ENCODE measurements at places on chromosomes 7 and 10.
A peak's percentile ranks its signal among the peaks of the same experiment; 100 is the strongest.

GRCh38 chr7:135710417-135711138, 17.4 kb downstream of the SLC13A4 start:
- no peak for DNase-seq

DNA sequence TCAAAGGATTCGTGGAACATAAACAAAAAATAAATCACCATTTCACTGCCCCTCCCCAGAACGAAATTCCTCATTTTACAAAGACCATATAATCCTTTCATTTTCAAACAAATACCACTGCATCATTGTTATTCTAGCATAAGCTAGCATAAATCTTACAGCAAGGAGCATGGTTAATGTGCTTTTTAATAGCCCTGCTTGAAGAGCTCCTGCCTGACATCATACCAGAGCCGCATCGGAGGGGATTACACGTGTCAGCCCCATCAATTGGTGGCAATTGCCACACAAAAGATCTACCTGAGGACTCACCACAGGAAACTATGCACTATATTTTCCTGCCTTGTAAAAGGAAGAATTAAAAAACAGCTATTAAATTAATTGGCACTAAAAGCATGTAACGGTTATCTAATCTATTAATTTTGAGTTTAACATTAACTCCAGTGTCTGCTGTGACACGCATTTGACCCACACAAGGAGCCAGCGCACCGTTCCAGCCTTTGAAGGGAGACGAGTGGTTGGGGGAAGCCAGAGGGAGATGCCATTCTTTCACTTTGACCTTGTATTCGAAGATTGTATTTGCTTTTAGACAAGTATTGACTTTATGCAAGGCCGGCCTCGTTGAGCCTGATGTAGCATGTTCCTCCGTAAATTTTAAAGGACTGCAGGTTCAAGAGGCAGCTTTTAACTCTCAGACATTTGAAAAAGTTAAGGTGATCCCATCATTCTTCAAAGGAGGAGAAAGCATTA, 261.1 kb upstream of the RNF32 start:
- DNase-seq, result no peak

DNA sequence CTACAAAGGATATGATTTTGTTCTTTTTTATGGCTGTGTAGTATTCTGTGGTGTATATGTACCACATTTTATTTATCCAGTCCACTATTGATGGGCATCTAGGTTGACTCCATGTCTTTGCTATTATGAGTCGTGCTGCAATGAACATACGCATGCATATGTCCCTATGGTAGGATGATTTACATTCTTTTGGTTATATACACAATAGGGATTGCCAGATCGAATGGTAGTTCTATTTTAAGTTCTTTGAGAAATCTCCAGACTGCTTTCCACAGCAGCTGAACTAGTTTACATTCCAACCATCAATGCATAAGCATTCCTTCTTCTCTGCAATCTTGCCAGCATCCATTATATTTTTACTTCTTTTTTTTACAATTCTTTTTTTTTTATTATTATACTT, 35.6 kb upstream of the FAM13C start:
- DNase-seq, result no peak

DNA sequence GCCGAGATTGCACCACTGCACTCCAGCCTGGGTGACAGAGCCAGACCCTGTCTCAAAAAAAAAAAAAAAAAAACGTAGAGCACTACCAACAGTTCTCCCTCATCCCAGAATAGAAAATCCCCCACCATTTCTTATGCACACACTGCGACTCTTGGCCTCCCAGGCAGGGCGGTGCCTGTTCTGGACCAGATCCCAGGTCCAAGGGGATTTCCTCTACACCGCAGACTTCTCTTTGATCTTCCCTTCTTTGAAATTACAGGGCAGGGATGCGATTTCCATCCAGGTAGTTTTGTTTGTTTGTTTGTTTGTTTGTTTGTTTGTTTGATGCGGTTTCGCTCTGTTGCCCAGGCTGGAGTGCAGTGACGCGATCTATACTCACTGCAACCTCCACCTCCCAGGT, 91.8 kb downstream of the SEPTIN14 start:
- no peak for DNase-seq

GRCh38 chr10:114239117-114239993, at the start of gene VWA2:
Gene VWA2, plus strand, starts transcription at chr10:114239254. Its CDS starts 9,460 bp downstream, at chr10:114248714.
- no peak for DNase-seq

GRCh38 chr10:70139151-70139996, 6.7 kb upstream of the AIFM2 start:
- DNase-seq, result no peak

DNA sequence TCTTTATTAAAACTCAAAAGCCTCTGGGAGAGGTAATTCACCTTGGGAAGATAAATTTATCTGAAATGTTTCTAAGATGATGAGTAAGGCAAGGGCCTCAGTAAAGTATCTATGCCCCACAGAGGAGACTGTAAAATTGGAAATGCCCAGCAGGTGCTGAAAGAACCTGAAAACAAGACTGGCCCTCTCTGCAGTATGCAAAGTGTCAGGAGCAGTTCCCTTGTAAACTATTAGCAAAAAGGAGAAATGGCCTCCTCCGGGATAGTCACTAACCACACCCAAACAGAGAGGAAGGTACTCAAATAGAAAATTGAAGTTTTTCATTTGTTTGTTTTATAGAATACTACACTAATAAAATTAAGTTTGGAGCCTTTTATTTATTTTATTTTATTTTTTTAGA, 81.2 kb downstream of the FZD1 start:
- DNase-seq, result no peak

- no peak for DNase-seq
Measured at GRCh38 chr7:5661942-5662341, 119.5 kb downstream of the RNF216 start.

GRCh38 chr10:62581351-62581750, 207.2 kb downstream of the ZNF365 start:
- DNase-seq, result no peak

DNA sequence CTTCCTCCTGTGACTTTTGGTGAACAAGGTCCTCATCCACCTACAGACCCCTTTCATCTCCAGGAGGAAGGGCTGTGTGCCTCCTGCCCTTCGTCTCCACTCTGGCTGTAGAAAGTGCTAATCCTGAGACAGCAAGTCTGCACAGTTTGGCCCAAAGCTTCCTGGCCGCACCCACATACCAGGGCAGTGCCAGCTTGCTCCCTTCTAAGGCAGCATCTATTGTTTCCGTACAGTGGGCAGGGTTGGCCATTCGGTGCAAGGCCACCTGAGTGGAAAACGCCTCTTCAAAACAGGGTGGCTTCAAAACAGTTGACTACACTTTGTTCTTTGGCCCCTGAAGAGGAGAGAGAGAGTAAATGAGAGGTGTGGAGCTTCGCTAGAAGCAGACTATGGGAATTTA, 134.1 kb upstream of the KLF14 start:
- no peak for DNase-seq

- DNase-seq, result no peak
Measured at GRCh38 chr7:672891-673290, 53.6 kb upstream of the DNAAF5 start.

DNA sequence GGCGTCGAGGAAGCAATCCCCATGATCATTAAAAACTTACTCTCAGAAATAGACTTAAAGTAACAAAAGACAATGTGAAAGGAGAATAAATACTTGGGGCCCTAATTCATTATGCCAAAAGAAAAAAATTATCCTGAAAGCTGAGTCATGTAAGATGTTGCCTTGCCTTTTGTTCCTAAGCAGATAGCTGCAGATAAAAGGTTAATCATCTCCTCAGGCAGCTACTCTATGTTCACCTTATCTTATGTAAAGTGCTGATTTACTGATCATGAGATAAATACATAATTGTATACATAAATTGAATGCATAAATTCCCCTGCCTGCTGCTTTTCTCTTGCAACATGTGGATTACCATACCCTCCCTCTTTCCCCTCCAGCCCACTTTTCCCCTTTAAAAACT, 28.1 kb upstream of the CREB3L2 start:
- DNase-seq, result no peak

DNA sequence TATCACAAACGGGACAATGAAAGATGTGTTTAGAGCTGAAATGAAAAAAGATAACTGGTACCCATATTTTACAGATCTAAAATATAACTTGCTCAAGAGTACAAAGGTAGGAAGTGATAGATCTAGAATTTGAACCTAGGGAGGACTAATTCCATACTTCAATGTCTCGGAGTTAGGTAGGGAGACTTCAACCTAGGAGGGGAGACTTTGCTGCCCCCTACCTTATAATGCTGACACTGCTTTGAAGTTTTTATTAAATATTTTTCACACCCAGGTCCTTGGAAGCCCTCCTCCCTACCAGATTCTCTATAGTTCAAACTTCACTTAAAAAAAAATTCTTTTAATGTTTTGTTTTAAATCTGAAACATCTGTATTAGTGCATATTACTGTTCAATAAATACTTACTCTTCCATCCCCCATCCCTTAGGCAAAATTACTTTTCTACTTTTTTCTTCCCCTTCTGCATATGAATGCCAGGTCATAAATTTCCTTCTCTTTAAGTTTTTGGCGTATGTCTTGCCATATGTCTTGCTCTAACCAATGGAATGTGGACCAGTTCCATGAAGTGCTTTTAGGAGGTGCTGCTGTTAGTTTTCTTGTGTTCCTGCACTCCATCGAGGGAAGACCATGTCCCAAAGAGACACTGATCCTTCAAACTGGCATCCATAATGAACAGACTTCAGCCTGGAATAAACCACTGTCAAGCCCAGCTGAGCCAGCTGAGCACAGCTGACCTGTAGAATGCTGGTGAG, 57.8 kb downstream of the MICU1 start:
- DNase-seq, result no peak

GRCh38 chr10:8416760-8417159, 362.3 kb downstream of the GATA3 start:
- no peak for DNase-seq

DNA sequence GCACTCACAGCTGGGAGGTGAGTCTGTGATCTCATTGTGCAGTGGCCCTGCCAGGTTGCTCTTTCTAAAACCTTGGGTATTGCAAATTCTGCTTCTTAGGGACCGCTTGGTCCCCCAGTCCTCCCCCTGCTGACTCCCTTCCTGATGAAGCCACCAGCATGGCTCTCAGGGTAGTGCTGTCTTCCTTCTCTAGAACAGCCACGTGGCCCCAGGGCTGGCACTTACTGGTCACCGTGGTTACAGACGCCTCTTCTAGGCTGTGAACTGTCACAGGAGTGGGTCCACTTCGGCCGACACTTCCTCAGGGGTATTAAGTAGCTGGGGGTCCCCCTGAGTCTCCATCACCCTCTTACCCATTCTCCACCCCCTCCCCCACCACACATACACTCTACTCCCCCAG, 2.7 kb upstream of the HTRA1 start:
- DNase-seq, result no peak

DNA sequence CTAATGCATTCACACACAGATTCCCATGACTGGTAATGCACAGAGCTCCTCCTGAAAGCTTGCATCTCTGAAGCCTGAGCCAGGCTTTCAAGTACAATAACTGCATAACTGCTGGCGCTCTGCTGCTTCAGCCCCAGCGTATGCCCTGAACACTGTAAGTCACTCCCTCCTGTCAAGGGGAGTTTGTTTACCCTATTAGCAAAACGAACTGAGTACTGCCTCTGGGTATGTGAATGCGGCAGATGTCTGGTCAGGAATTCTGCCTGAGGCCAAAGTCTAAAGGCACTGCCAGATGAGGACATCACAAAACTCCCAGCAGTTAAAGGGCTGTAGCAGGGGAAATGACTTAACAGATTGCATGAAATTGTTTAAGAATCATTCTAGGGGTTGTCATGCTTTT, 97.7 kb downstream of the NRCAM start:
- peak; percentile 73 for DNase-seq

GRCh38 chr7:52270301-52270700, 765.1 kb upstream of the POM121L12 start:
- DNase-seq, result no peak

- DNase-seq, result no peak
Measured at GRCh38 chr7:27175626-27176523, 1.8 kb upstream of the HOXA10 start.

DNA sequence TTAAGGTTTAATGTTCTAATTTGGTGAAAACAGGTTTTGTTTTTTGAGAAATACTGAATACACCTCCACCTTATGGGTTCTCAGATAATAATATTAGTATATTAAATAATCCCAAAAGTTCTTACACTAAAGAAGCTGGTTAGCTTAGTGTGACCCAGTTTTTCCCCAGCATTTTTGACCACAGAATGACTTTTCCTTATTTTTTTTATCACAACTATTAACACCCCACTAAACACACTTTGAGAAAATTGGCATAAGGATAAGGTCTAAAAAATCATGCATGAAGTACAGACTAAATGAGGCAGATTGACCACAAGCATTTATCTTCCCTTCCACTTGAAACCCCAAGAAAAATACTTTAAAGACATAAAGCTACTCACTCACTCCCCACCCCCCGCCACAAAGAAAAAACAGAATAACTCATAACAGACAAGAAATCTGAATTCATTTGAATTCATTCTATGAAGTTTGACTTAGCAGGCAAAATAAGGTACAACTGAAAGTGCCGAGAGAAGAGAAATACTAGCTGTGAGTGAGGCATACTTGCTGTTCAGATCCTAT, 49.7 kb upstream of the WNT16 start:
- DNase-seq, result no peak

GRCh38 chr10:125082881-125083575, 77.3 kb downstream of the CTBP2 start:
- DNase-seq, result no peak

- no peak for DNase-seq
Measured at GRCh38 chr7:78588393-78588792, 789.8 kb downstream of the PHTF2 start.

DNA sequence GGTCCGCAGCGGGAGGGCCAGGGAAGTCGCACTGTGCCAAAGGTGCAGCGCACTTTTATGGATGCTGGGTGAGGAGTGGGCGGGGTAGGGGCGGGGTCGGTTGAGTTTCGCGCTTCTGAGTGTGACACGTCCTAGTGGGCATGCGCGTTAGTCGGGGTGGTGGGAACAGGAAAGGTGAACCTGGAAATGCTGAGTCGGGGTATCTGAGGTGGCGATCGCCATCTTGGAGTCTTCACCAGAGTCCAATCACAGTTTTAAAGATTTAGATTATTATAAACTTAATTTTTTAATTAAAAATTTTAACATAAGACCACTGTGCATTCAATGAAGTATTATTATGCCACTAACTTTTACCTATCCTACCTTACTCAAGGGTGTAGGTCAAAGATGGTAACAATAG, 45.7 kb downstream of the ZNF138 start:
- no peak for DNase-seq

- no peak for DNase-seq
Measured at GRCh38 chr7:14751461-14751860, 151.1 kb downstream of the DGKB start.

- no peak for DNase-seq
Measured at GRCh38 chr7:954330-955238, at the start of gene ADAP1. Gene ADAP1, minus strand, starts transcription at chr7:954680. Its CDS starts 203 bp downstream, at chr7:954477.

DNA sequence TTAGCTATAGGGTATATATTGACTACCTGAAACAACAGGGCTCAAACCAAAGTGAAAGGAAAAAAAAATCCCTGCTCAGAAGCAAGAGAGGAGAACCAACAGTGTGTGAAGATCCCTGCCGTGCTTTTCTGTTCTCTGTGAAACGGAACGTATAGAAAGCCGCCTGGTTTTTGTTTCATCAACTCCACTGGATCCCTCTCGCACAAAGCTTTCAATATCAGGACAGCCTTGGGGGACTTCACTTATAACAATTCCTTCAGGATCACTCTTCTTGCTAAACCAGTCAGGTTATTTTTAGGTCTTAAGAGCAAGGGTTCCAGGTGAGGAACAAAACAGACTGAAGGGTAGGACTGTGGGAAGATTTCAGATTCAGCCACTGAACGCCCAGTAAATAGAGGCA, 151.1 kb upstream of the CACNA2D1 start:
- peak; percentile 55 for DNase-seq

- DNase-seq, result no peak
Measured at GRCh38 chr10:86216886-86217285, 149.7 kb downstream of the GRID1 start.

- DNase-seq, result no peak
Measured at GRCh38 chr10:99869581-99870122, 87.2 kb downstream of the ABCC2 start.

- DNase-seq, result no peak
Measured at GRCh38 chr10:44828508-44829142, 82.5 kb upstream of the TMEM72 start.
